ENCODE measurements at places on chromosomes 4 and X. TPM values are rescaled to one million over a fixed set of nuclear protein-coding genes. Genes with fewer than 3 reads are reported as not detected.

The HSFX3 gene
- not detected for total RNA-seq

The CT45A1 gene
- not detected for total RNA-seq

The DUSP21 gene
- total RNA-seq: not detected

The GABRE gene
- total RNA-seq: 0.21 TPM

The TRMT2B gene
- total RNA-seq: 20.2 TPM

The CTAG2 gene
- not detected for total RNA-seq

The HSD17B13 gene
- total RNA-seq: 0.04 TPM

The VGLL1 gene
- 1.3 TPM for total RNA-seq

The EGF gene
- total RNA-seq: 0.21 TPM

The CYSLTR1 gene
- total RNA-seq: not detected

The CLGN gene
- total RNA-seq: 12.1 TPM
